ENCODE measurements at places on chromosomes 7 and 10.

DNA sequence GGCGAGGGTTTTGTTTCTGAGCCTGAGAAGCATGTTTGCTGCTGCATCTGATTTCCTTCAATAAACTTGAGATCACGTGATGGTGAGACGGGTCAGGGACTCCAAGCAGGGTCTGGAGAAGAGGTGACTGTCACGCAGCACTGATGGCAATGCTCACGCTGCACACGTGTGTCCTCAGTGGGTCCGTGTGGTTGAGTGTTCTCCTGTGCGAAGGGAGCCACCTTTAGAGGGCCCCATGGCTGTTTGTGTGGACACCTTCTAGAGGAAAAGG is 100.4 kb downstream of the WDR37 start:
- DNase-seq = no peak

GRCh38 chr10:82409671-82410070 is 534.7 kb downstream of the NRG3 start:
- DNase-seq = no peak

GRCh38 chr7:28121496-28121895 is 59.1 kb downstream of the JAZF1 start:
- DNase-seq = no peak

GRCh38 chr7:45575501-45576248 is 1.5 kb downstream of the ADCY1 start:
- DNase-seq = no peak

DNA sequence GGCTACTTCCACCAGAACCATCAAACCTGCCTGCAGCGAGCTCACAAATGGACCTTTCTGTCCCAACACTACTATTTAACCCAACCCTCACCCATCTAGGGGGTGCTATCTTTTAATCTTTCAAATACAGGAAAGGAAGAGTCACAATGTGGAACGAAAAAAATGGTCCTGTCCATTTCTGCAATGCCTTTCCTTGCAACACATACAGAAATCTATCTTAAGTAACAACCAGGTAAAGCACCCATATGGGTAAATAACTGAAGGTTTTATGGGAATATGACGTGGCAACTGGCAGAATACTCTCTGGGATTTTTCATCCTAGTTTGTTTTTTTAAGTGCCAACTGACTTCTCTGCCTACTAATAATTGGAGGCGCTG is 24.6 kb downstream of the TNS3 start:
- no peak for DNase-seq

DNA sequence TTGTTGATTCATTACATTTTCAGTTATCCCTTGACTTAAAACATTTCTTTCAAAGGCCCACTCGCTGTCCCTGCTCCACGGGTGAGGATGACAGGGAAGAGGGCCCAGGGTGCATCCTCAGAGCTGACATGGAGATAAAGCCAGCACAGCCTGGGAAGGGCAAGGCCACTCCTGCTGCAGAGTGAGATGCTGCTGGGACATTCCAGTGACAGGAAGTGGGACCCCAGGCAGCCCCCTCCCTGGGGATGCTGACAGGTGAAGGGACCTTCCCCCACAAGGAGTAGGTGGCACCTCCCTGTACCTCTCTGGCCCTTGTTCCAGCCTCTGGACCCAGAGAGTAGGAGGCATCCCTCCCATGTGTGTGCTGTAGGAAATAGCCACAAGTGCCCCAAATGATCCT is 97.8 kb upstream of the DDC start:
- DNase-seq = no peak

GRCh38 chr7:105768898-105769507 is 107.4 kb downstream of the ATXN7L1 start:
- no peak for DNase-seq

GRCh38 chr7:105399043-105399725 is 10.5 kb upstream of the SRPK2 start:
- DNase-seq = no peak

- DNase-seq = no peak
These were observed 354.1 kb upstream of the SEMA3A start for GRCh38 chr7:84548366-84549365.

- no peak for DNase-seq
These were observed 85.6 kb upstream of the AGR3 start for GRCh38 chr7:16967300-16967811.

DNA sequence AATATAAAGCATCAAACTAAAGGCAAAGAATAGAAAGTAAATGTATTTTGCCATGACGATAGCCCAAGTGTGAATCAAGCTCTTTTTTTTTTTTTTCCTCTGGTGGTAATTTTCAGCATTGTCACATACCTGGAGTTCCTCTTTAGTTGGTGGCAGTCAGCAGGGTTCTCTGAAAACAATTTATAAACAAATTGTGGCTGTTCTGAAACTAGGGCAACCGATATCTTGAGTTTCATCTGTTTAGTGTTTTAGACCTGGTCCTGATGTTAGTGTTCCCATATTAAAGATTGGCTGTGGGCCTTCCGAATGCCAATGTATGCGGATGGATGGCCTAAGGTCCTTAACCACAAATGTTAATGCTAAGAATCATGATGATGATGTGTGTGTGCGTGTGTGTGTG is 713.1 kb downstream of the GATA3 start:
- no peak for DNase-seq

DNA sequence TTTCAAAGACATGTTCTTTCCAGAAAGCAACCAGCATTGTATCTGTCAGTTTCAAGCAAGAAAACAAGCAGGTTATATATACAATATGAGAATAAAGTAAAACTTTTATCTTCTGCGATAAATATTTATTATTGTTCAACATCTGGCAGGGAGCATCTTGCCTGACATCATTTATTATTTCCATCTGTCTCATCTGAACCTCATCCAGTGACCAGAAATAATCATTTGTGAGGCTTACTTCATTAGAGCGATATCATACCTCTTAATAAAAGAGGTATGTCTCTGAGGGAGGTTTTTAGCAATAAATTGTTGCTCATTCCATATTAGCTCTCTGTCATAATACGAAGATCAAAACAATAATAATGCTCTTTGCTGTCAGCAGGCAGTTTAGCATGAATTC is 226.1 kb downstream of the CDC14C start:
- no peak for DNase-seq

DNA sequence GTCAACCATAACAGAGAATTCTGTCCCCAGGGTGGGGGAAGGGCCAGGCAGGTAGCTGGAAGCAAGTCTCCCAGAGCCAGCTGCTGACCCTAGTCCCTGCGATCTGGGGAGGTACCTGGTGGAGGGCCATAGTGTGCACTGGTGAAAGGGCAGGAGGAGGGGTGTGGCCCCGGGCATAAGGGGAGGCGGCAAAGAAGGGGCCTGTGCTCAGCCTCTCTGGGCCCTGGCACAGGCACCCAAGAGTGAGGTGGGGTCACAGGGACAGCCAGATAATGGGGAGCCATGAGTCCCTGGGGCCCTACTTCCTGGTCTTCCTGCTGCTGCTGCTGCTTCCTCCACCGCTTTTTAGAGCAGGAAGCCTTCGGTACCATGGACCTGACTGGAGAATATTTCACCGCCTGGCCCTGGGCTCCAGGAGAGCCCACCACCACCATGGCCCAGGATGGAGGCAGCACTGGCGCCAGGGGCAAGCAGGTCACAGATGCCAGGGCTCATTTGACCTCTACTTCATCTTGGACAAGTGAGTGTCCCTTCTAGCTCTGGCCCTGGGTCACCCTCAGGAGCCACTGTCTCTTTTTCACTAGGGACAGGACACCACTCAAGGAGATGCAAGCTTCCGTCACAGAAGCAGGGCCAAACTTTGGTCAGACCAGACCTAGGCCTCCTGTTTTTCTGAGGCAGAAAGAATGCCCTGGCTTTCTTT is at the start of gene ANTXRL:
Gene ANTXRL (plus strand): TSS at position 7 of the 703 bp plus-strand sequence. CDS start 266 bp downstream, at position 273.
- DNase-seq = no peak

DNA sequence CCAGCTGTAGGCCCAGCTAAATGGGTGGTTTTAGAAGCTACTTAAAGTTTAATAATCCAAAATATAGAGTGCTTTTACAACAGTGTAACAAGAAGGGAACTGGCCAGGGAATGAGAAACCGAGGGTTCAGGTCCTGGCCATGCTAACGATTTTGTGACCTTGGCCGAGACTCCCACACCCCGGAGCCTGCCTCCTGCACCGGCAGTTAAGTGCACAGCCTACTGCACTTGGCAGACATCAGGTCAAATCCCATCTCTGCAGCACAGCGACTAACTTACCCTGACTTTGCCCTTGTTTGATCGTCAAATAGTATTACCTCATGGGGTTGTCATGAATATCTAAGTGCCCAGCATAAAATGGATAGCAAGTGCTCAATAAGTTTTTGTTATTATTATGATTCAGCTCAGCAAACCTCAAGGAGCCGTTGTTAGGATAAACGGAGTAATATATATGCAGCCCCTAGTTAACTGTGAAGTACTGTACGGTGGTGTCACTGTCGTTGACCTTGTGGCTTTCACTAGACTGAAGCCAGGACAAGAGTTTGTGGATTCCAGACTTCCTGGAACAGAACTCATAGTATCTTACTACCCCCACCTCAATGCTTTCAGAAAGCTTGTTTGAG is 35.5 kb downstream of the LYZL1 start:
- no peak for DNase-seq

DNA sequence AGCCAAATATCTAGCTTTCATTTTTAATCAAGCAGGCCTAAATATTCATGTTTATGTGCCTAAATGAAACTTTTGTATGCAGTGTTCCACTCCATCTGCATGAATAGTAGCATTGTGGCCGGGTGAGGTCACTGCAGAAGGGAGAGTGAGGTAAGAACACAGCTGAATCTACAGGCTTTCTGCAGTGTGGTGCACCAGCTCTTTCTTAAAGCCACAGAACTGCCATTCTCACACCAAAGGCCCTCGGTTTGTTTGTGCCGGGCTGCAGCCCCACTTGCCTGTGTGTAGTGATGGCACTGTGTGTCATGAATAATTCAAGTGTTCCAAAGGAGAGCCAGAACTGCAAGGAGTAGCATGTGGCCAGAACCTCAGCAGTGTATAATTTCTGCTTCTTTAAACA is 204.1 kb downstream of the TRIL start:
- peak; percentile 69 for DNase-seq

Data from substantia nigra (tissue), 51 donors.